ENCODE measurements at places on chromosomes 7 and 10.

DNA sequence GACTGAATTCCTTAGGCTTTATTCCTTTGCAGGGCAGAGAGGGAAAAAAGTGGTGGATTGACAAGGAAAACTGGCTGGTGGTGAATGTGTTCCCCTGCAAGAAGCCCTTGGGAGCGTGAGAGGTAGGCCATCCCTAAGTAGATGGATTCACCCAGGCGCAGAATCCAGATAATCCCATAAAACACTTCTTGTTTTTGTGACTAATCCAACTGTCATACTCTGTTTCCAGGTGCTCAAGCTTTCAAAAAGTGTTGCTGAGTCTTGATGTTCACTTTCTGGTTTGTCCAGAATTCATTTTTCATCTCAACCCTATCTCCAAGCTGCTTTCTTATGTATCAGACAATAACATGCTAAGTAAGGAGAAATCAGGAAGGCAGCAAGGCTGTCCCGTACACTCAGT lies 250.8 kb upstream of the HABP2 start:
- DNase-seq: no peak

GRCh38 chr10:126222736-126223511 lies 165.4 kb downstream of the ADAM12 start:
- DNase-seq: no peak

GRCh38 chr10:75137533-75138438 lies 26.3 kb downstream of the SAMD8 start:
- DNase-seq: no peak

- no peak for DNase-seq
Measured at GRCh38 chr10:89543841-89544240, 8.4 kb upstream of the SLC16A12 start.

- no peak for DNase-seq
Measured at GRCh38 chr7:55065511-55066229, 46.9 kb downstream of the EGFR start.

DNA sequence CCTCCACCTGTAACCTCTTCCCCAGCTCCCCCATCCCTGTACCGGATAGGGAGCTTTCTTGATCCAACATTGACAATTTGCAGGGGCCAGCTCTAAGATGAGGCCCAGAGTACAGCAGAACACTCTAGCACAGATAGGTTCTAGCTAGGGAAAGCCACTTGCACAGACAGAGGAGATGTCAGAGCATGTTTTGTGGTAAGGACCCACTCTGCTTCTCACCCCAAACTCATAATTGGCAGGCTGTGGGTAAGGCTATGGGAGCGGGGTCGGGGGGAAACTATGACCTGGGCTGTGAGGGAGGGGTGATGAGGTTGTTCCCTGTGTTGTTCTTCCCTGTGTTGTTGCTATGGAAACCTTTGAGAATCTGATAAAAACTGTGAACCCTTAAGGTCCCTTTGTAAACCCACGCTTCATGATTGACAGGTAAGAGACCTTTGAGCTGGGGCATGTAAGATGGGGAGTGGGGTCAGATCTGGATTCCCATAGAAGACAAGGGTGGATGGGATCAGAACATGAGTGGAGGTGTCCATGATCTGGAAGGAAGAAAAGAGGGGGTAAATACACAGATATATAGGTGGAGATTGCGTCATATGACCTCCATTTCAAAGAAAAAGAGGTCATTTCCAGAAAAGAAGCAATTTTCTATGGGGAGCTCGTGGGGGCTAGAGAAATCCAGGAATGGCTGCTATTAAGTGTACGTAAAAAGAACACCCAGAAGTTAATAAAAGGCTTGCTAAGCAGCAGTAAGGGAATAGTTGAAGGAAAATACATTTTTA lies 4.0 kb downstream of the CALD1 start:
- no peak for DNase-seq

- DNase-seq: no peak
Measured at GRCh38 chr7:12351843-12352242, 51.8 kb downstream of the VWDE start.

DNA sequence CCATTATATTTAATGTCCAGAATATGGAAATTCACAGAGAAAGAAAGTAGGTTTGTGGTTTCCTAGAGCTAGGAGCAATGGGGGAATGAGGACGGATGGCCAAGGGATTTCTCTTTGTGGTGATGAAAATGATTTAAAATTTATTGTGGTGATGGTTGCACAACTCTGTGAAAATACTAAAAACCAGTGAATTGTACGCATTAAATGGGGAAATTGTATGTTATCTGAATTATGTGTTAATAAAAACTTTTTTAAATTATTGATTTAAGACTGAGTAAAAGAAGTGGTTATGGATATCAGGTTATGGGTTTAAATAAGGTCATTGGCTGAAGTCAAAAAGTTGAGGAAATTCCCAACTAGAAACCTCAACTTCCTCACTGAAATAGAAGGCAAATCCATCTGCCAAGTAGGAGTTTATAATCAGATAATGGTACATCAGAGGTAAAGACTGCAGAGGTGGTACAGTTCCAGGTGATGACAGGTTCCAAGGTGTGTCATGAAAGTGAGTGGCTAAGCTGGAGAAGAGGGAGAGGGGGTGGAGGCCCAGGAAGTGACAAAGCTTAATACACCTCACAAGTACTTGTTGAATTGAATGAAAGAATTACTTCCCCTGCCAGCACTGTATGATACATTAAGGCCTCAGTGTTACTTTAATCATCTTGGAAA lies 68.9 kb upstream of the CCDC71L start:
- no peak for DNase-seq

DNA sequence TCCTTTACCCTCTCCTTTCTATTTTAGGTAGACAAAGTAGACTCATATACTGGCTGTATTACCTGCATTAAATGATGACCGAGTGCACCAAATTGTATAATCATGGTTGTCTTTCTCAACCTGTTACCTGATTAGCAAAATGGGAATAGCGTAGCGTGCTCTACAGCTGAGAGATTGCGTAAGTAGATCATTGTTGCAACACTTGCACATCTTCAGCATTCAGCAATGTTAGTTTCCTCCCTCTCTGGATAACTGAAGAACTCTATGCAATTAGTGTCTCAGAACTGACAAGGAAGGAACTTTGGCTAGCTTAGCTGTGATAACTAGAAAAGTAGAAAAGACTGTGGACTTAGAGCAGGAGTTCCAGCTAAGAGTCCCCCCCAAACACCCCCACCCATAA lies 787.4 kb downstream of the PHTF2 start:
- DNase-seq: no peak

DNA sequence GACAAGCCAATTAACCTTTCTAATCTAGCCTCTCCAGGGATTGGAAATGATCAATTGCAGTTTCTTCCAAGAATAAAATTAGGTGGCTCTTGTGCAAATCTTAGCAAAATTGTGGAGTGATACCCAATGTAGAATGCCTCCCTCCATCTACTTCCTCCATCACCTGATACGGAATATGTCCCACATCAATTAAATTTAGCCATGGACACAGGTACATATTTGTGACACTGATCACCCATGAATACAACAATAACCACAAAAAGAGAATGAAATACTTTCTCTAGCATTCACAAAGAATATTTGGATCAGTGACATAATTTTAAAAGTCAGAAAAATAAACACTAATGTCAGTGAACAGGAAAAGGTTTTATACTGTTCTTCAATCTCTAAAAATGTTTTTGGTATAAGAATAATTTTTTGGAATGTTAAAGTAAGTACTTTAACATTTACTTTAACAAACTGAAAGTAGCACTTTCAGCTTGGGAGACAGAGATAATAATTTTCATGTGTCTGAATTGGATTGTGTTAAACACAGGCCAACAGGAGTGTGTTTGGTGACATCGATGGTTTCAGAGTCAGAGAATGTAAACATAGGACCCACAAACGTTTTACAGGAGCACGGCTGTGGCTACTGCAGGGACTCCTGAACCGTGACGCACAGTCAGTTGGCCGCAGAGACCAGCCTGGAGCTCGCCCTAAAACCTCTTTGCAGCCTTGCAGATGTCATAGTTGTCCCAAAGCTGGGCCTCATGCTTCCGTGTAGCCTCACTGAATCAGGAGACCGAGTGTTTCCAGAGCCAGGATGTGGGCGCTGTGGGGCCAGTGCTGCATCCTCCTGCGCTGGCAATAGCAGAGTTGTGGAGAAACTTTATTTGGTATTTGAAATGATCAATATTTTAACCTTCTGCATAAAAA lies 7.2 kb downstream of the RBM20 start:
- no peak for DNase-seq

- no peak for DNase-seq
Measured at GRCh38 chr10:94220717-94221116, 142.0 kb downstream of the NOC3L start.

- no peak for DNase-seq
Measured at GRCh38 chr7:26005683-26006410, 146.2 kb upstream of the NFE2L3 start.

DNA sequence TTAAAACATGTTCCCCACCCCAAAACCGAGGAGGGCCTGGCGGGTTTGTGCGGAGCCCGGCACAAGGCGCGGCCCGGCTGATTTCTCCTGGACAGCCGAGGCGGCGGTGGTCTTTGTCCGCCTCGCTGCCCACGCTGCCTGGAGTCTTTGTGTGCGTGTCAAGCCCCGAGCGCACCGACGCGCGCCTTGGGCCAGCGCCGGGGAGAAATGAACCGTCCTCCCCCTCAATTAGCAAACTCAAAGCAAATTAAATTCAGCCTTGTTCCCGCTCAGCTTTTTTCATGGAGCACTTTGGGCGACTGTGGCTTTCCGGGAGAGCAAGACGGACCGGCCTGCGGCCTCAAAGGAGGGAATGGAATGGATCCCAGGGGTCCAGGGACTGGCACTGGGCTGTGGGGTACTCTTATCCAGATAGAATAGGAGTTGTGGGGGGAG lies 4.1 kb downstream of the EMX2 start:
- DNase-seq: no peak

DNA sequence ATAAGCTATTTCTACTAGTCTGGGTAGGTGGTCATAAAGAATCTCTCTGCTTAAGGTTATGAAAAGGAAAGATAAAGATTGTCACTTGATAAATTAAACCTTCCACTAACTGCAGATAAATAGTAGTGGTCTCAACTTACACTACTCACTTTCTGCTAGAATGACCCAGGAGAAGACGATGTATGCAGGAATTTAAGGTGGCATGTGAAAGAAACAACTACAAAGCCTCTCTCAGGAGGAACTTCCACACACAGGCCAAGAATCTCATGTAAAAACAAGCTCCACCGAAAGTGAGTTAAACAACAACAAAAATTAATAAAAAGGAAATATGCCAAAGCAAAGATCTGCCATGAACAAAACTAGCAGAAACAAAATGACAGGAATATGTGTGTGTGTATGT lies 165.4 kb downstream of the CDC14C start:
- DNase-seq: no peak

DNA sequence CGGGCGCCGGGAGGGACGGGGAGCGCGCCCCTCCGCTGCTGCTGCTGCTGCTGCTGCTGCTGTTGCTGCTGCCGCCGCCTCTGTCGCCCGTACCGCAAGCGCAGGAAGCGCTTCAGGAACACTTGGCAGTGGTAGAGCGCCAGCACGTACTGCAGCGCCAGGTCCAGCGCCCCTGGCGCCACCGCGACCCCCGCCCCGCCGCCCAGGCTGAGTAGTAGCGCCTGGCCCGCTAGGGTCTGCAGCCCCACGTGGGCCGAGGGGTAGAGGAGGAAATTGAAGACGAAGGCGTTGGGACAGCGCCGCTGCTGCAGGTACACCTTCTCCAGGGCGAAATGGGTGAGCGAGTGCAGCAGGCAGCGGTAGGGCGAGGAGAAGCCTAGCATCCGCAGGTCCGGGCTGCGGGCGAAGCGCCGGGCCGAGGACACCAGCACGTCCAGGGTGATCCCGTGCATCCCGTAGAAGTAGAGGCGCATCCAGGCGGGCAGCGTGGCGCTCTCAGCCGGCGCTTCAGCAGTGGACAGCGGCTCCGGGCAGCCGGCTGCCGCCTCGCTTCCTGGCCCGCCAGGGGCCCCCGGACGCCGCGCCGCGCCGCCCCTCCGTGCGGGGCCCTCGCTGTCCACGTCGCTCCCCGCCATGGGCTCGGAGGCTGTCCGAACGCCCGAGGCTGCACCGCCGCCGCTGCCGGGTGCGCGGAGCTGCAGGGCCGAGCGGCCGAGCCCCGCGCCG lies at the start of gene TMEM229A:
Gene TMEM229A (minus strand): TSS at position 699 of the 726 bp plus-strand sequence. CDS start 64 bp downstream, at position 635.
- no peak for DNase-seq

GRCh38 chr7:133572843-133573242 lies 320.0 kb downstream of the EXOC4 start:
- DNase-seq: no peak

GRCh38 chr7:45064047-45064725 lies 24.6 kb downstream of the NACAD start:
- no peak for DNase-seq

DNA sequence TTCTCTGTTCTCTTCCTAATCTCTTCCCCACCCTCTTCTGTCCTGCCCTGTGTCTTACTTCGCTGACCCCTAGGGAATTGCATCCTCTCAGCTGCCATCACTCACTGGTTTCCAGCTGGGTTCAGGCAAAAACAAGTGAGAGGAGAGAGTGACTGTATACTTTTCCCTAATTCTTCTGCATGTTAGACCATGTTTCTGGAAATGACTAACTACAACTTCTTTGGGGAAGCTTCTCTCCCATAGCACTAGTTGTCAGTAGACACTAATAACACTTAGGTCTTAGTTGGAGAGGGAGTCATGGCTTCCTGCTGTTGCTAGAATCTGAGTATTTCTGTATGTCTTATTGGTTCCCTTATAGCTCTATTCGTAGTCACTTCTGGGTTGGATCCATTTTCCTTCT lies 299.0 kb upstream of the FZD1 start:
- DNase-seq: no peak

- DNase-seq: no peak
Measured at GRCh38 chr7:81441750-81442149, 328.1 kb downstream of the HGF start.

DNA sequence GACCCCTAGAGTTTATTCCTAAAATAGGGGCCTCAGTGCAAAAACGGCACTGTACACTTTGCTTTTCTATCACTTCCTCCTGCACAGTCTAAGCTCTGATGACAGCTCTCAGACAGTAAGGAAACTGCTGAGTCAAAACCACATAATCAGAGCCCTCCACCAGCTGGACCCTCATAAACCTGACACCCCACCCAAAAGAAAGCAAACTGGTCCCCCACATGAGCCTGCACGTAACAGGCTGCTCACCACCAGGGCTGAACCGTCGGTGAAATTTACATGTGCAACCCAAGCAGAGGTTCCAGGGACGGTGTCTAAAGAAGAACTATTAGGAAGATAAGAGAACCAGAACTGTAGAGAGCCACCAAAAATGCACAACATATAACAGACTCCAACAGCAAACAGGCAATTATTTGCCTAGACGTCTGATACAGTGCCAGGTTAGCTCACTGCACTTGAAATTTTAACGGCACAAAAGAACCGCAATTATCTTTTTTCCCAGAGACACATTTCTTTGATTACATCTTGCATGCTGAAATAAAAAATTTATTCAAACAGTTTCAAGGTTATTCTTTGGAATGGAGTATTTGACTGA lies 19.6 kb downstream of the SGMS1 start:
- no peak for DNase-seq

- DNase-seq: no peak
Measured at GRCh38 chr7:30276203-30276900, 8.0 kb upstream of the ZNRF2 start.
